ENCODE measurements at places on chromosomes 16 and 17.

DNA sequence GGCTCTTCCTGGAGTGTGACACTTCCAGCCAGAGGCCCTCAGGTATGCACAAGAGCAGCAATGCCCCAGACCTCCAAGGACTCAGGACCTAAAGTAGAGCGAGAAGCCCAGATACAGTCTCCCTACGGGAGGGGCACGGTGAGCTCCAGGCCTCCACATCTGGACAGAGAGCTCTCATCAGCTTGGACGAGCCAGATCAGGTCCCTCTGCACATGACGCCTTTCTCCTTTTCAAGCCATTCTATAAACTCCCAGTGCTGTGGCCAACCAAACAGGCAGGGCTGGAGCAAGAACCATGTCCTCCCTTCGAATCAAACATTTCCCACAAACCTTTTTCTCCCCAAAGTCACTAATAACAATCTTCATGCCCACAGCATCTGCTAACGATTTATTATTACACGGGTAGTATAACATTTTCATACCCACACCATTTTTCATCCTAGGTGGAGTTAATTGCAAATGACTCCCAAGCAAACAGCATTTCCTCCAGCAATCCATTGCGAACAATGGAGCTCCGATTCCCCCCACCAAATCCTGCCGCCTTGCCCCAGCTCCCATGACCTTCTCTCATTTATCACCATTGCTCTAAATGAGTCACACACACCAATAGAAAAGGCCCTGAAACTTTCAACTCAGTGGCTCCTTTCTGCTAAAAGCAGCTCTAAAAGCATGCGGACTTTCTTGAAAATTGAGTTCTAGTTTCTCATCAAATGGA is 24.2 kb upstream of the NLRP1 start:
- DNase-seq = no peak

GRCh38 chr17:45835481-45835880 is 9.2 kb upstream of the SPPL2C start:
- DNase-seq = no peak

DNA sequence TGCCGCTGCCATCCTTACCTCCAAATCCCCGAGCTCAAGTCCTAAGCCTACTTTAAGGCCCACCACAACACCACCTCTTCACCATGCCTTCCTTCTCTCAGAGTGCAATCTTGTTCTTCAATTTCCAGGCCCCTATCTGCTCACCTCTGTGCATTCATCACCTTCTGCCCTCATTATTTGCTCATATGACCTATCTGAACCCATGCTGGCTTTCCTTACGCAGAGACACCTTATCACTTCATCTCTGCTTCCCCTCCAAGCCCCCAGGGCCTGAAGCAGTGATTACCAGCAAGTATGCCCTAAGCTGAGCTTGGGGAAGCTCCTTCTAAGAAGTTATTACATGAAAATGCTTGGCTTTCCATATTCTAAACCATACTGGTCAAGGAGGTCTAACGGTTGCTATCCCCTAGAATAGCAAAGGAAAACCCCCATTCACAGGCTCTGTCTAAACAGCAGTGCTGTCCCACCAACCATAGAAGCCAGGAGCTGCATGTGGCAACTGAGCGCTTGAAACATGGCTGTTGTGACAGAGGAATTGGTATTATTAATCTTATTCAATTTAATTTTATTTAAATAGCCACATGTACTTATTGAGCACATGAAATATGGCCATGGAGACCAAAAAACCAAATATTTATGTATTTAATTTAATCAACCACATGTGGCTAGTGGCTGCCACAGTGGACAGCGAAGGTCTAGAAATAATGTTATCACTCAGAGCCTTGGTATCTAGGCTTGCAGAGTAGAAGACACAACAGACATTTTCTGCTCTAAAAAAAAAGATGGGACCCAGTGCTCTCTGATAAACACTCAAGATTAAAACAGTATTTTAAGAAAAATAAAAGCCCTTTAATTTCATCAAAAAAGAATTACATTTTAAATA is 13.9 kb downstream of the USP7 start:
- no peak for DNase-seq

DNA sequence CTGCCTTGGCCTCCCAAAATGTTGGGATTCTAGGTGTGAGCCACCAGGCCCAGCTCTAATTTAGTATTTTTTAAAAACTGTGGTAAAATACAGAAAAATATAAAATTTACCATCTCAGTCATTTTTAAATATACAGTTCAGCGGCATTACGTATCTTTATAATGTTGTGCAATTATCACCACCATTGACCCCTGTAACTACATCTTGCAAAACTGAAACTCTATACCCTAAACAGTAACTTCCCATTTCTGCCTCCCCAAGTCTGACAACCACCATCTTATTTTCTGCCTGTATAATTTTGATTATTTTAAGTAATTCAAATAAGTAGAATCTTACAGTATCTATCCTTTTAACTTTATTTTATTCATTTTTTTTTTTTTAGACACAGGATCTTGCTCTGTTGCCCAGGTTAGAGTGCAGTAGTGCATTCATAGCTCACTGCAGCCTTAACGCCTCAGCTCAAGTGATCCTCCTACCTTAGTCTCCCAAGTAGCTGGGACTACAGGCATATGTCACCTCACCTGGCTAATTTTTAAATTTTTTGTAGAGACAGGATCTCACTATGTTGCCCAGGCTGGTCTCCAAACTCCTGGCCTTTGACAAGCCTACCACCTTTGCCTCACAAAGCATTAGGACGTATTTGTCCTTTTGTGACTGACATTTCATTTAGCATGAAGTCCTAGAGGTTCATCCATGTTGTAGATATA is 10.9 kb upstream of the GGA2 start:
- DNase-seq = no peak

DNA sequence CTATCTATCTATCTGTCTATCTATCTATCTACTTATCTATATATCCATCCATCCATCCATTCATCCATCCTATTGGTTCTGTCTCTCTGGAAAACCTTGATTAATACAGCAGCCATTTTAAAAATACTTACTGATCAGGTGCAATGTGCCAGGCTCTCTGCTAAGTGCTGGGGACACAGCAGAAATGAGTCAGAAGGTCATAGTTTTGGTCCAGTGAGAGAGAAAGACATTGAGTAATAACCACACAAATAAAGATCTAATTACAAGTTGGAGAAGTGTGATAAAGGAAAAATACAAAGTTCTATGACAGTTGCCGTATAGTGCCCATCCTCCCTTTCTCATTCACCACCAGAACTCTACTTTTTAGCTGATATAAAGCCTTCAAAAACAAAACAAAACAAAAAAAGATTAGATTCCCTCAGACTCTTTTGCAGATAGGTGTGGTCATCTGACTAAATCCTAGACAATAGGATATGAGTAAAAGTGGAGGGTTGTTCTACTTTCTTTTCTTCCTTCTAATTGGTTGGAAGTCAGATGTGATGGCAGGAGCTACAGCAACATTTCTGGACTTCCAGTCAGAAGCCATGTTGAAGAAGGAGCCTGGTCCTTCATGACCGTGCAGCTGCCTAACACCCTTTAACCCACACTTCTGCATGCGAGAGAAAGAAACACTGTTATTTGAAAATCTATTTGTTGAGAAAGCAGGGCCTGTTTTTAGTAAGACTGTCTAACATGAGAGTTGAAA is 72.0 kb upstream of the TOX3 start:
- no peak for DNase-seq

- peak; percentile 40 for DNase-seq
These were observed 1.2 kb downstream of the USP7 start for GRCh38 chr16:8962393-8963009.

DNA sequence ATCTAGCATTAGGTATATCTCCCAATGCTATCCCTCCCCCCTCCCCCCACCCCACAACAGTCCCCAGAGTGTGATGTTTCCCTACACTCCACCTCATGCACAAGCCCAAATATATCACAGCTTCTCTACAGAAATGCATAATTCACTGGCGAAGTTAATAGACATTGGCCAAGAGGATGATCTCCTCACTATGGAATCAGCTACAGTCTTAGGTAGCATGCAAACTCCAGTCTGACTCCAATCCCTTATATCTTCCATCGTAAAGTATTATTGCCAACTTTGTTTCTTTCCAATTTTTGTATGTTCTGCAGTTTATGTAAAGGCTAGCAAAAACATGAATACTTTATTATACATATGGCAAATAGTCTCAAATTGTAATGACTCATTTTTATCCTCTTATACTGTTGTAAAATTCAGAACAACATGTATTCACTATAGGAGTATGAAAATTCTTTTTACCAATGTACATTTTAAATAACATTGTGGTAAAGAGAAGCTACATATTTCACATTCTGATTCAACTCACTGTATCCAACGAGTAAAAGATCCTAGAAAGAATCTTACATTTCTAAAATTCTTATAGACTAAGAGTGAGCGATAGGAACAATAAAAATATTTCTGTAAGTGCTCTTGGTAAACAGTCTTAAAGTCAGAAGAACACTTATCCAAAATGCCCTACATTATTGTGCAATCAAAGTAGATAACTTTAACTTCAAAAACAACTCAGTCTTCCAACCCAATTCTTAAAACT is 871 bp downstream of the ABCA8 start:
- DNase-seq = no peak

DNA sequence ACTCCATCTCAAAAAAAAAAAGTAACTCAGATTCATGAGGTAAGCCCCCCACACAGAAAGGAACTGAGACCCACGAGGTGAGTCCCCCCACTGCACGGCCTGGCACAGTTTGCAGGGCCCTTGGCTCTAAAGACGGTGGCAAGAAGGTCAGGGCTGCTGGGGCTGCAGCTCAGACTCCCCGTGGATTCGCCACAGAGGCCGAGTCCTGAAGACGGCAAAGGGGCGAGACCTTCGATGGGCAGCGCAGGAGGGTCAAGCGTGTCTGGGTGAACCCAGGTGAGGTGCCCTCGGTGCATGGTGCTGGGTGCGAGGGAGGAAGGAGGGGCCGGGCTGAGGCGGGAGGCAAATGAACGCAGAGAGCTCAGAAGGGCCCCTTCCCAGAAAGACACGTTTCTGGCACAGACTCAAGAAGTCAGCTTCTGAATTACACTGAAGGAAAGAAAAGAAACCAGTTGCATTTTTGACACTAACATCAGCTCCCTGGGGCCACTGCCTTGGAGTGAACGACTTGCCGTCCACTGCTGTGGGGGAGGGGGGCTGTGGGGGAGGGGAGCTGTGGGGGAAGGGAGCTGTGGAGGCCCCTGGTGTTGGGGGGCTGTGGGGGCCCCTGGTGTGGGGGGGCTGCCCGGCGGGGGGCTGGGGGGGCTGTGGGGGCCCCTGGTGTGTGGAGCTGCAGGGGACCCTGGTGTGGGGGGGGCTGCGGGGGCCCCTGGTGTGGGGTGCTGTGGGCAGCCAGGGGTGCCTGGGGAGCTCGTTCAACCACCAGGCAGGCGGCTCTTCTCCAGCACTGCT is 69.8 kb upstream of the METRNL start:
- no peak for DNase-seq

- no peak for DNase-seq
These were observed 9.2 kb upstream of the MYO18A start for GRCh38 chr17:29189355-29189754.

- DNase-seq = peak; percentile 20
These were observed 35.6 kb downstream of the RPA1 start for GRCh38 chr17:1865252-1866037.

DNA sequence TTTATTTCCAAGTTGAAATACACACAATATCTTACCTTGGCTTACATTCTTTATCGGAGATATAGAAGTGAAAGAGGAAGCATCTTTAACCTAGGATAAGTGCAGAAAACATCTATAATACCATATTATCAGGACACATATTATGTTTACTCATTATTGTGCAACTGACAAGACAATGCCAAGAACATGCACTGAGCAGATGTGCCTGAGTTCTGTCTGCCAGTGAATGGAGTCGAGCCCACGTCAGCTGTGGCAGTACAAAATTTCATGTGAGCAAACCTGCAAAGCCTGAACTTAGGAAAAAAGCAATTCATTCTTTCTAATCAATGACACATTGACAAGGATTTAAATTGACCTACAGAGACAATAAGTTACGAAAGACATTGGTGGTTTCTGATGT is 154.4 kb downstream of the AXIN2 start:
- no peak for DNase-seq

- no peak for DNase-seq
These were observed 21.0 kb upstream of the CIBAR2 start for GRCh38 chr16:85133290-85133599.

GRCh38 chr16:28087675-28088300 is 24.3 kb upstream of the GSG1L start:
- DNase-seq = no peak

- no peak for DNase-seq
These were observed 50.6 kb downstream of the RNF112 start for GRCh38 chr17:19461681-19462080.

DNA sequence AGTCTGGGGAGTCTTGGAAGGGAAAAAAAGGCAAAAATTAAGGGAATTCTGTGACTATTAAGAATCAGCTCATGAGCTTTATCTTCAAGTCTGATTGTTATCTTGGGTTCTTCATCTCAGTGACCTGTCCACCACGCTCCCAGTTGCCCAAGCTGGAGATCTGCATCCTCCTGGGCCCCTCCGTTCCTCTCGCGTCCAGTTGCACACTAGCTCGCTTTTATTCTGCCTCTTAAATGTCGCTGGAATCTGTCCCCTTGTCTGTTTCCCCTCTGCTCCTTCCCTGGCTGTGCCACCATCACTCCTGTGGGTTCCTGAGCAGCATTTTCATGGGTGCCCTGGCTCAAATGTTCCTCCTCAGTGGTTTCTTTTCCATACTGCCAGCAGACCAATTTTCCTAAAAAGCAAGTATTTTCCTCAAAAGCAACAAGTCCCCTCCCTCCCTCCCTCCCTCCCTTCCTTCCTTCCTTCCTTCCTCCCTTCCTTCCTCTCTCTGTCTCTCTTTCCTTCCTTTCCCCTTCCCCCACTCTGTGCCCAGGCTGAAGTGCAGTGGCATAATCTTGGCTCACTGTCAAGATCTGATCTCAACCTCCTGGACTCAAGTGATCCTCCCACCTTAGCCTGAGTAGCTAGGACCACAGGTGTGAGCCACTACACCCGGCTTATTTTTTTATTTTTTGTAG is 1.4 kb downstream of the ENDOV start:
- DNase-seq = no peak

DNA sequence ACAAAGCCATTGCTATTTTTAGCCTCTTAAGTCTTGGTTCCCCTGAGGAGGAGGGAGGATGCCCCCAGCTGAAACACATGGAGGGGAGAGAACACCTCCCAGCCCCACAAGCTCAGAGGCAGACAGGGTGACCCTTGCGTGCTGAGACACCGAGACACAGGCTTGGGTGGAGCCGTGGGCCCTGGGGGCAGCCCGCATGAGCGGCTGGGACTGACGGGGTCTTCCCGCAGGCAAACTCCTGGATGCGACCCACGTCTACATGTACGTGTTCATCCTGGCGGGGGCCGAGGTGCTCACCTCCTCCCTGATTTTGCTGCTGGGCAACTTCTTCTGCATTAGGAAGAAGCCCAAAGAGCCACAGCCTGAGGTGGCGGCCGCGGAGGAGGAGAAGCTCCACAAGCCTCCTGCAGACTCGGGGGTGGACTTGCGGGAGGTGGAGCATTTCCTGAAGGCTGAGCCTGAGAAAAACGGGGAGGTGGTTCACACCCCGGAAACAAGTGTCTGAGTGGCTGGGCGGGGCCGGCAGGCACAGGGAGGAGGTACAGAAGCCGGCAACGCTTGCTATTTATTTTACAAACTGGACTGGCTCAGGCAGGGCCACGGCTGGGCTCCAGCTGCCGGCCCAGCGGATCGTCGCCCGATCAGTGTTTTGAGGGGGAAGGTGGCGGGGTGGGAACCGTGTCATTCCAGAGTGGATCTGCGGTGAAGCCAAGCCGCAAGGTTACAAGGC is 9.8 kb downstream of the SLC16A3 start:
- DNase-seq = peak; percentile 54
